ENCODE measurements at places on chromosomes 4 and X.

DNA sequence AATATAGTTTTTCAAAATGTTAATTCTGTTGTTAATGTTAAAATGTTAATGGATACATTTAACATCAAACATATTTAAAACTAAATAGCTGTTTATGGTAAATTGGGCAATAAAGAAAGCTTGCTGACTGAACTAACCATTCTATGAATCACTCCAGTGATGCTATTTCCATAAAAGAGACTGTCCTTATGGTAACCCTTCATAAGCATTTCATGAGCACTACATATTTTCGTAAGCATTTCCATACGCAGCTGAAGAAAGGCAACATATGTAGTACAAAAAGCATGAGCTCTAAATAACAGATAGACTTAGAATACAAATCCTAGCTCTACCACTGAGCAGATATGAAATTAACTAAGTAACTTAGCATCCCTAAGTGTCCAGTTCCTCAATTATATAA, 188.9 kb downstream of the COL25A1 start:
- no peak for DNase-seq

DNA sequence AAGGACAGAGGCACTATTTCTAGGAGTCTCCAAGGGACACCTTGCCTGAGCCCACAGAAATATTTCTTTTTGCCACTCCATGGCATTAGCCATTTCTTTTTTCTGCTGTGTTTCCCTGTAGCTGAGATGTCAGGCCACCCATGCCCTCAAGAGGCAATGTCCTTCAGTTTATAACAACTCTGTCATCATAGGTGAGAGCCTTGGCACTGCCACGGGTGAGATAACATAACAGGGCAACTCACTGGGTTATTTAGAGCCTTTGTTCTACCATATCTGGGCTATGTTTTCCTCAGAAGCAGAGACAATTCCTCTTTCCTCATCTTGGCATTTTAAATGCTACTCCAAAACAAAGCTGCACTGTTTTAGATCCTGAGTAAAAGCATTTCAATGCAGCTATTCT, 99.9 kb upstream of the MAOA start:
- DNase-seq, result no peak

GRCh38 chr4:3867403-3868100, 101.4 kb downstream of the ADRA2C start:
- DNase-seq, result no peak

DNA sequence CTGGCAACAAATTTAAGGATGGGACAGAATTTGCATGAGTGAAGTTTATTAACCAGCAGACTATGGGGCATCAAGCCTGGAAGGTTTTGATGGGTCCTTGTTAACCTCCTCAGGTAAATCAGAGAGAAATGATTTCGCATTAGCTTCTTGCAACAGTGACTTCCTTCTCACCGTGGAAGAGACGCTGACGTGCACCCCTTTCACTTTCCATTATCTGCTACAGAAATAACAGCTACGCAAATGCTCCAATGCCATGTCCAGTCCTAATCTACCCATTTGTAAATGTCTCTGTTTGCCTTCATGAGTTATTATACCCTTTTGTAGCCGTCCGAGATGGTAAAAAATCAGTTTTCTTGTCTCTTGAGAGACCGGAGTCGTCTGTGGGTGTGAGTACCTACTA, 100.3 kb downstream of the SLC34A2 start:
- no peak for DNase-seq

- DNase-seq, result no peak
Measured at GRCh38 chr4:4481399-4481994, 60.4 kb downstream of the STX18 start.

DNA sequence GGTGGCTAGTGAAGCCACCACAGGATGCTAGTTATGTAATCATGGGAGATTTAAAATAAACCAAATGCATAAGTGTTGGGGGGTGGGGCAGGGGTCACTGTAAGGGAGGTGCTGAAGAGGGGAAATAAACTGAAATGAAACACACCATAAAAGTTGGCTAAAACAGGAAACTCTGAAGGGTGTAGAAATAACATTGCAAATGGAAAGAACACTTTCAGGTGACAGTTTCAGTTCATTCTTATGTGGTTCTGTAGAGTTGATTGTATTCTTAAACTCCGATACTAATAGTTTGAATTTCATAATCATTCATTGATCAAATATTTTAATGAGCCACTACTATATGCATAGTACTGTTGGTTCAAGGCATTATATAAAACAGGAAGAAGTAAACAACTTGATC, 80.1 kb downstream of the HDAC8 start:
- no peak for DNase-seq

GRCh38 chrX:105313596-105313995, 93.1 kb upstream of the TEX13A start:
- DNase-seq, result no peak

All from activated CD4-positive, alpha-beta T cell treated with anti-CD3 and anti-CD28 coated beads for 48 hours (primary cell).